ENCODE measurements at places on chromosomes 4 and X. TPM values are rescaled to one million over a fixed set of nuclear protein-coding genes. Genes with fewer than 3 reads are reported as not detected.

GRCh38 chr4:109046471-109047201, 255.8 kb downstream of the COL25A1 start:
- no peak for DNase-seq

DNA sequence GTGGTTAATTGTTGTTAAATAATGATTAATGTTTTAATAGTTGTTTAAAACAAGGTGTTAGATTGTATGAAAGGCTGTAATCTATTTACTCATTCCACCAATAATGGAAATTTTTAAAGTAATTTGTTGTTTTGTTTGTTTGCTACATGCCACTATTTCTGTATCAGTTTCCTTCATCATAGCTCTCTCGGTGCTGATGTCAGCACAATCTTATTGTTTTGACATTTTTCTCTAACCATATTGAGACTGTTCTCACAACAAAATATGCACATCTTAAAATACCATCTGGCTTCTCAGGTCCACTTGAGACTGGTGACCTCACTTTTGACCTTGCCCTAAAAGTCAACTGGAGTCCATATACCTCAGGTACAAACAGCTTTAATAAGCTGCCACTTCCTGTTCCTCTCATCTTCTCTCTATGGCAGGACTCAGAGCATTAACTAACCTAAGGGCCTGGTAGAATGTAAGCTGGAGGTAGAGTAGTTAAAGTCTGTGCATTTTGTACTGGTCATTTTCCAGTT, 1.0 kb upstream of the GUCY1B1 start:
- no peak for DNase-seq

DNA sequence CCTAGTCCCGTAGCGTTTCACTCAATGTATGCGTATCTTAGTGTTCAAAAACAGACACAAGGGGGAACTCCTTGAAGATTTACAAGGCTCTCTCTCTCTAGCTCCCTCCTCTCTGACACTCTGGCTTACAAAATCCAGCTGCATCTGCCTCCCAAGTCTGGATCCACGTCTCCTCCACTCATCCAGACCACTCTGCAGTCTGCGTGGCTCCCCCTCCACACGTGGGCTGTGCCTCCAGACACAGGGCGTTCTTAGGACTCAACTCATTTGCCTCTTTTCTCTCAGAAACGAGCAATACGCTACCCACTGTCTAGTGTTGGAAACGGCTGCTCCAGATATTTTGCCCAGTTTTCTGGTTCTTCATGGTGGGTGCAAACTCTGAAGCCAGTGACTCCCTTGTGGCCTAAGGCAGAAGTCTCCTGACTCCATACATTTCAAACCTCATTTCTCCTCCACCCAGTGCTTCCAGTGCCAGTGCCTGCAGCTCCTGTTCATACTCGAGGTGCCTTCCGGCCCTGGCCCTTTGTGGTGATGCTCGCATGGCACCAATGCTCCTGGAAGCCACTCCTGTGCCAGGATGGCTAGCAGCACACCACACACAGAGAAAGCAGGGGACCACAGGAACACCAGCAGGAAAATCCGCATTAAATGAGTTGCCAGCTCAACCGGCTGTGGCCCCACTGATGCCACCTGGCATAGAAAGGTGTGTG, 24.1 kb downstream of the NAT8L start:
- DNase-seq: no peak

- no peak for DNase-seq
Measured at GRCh38 chrX:51440365-51440764, 56.0 kb downstream of the NUDT11 start.

TEX11 gene
- not detected for total RNA-seq

GRCh38 chrX:125003746-125004446, 315.8 kb upstream of the TEX13C start:
- no peak for DNase-seq

GRCh38 chr4:162869157-162869556, 297.5 kb downstream of the NAF1 start:
- DNase-seq: no peak

GRCh38 chrX:120402369-120402768, 40.5 kb downstream of the ATP1B4 start:
- DNase-seq: no peak

MAGEA1 gene
- total RNA-seq: not detected

GRCh38 chrX:21986596-21986995, 45.5 kb upstream of the PHEX start:
- no peak for DNase-seq

AWAT2 gene
- total RNA-seq: not detected

- no peak for DNase-seq
Measured at GRCh38 chr4:88737307-88737941, 39.8 kb upstream of the NAP1L5 start.

DNA sequence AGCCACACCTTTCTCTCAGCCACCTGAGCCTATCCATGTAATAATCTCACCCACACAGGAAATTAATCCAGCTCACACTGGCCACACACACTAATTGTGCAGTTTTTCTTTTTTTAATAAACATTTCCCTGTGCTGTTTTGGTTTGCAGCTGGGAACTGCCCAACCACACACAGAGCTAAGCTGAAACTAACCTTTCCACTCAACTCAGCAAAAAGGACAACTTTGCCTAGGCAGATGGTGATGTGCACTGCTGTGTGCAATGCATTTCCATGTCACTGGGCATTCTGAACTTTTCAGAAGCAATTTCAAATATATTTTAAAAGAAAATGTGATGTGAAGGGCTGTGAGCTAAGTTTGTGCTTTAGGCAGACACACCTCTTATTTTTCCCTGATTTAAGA, 70.0 kb upstream of the TLL1 start:
- no peak for DNase-seq

- DNase-seq: no peak
Measured at GRCh38 chr4:120672076-120672475, 250.4 kb downstream of the PRDM5 start.

- DNase-seq: no peak
Measured at GRCh38 chr4:1813231-1813630, 20.1 kb downstream of the FGFR3 start.

CT45A1 gene
- not detected for total RNA-seq

TBX22 gene
- total RNA-seq: not detected

- DNase-seq: no peak
Measured at GRCh38 chr4:73617256-73617655, 3.0 kb downstream of the RASSF6 start.

DNA sequence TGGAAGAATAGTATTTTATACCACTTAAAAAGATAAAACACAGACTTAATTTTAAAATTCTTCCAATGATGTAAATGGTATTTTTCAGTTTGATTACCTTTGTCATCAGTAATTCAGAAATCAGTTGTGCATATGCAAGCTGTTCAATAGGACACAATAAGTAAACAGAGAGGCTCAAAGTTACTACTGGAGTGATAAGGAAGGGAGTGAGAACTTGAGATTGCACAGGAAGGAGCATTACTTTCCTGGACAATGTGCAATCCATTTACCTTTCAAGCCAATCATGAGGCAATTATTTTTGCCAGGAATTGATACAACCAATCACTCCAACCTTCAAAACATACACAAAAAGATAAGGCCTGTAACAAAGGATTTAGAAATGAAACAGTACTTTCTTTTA, 1024.3 kb downstream of the RAPGEF2 start:
- DNase-seq: no peak

DNA sequence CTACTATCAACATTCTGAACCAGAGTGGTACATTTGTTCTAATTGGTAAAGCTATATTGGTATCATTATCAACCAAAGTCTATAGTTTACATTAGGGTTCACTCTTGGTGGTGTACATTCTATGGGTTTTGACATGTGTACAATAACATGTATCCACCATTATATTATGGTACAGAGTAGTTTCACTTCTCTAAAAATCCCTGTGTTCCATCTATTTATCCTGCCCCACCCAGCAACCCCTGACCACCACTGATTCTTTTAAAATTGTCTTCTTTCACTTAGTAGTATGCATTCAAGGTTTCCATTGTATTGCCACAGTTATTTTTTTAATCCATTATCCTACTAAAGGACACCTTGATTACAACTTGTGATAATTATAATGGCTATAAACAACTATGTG, 15.3 kb upstream of the TMPRSS11D start:
- DNase-seq: no peak

DNA sequence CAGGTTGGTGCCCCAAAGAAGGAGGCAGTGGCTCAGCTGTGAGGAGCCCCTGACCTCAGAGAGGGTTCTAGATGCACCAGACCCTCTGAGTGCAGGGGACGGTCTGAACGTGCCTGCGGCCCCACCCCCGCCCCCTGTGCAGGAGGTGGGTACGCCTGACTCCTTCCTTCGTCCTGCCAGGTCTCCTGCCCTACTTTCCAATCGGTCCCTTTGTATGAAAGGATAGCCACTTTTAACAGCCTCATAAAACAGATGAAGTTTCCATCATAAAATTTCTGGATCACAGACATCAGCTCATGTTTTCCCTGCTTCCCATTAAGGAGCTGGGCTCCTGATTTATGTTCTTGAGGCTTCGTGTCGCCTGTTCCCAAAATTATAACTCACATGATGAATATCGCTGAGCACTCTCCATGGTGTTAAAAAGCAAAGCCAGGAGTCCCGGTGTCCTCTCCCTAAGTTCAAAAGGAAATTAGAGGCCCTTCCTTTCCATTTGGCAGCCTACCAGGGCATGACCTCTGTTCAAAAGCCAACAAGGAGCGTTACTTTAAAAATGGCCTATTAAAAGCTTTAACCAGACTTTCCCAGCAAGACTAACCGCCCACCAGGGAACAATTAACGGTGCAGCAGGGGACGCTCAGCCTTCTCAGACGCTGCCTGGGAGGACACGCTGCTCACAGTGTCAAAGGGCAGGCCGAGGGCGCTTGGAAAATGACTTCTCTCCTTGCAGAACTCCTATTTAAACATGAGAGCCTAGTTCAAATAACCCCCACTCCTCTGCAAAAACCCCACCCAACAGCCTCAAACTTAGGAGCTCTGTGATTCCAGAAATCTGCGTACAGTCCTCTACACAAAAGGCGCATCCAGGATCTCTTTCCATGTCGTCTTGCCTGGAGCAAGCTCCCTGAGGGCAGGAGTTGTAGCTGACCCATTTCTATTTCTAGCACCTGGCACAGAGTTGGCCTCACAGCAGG, 181.9 kb downstream of the AFAP1 start:
- DNase-seq: no peak

GRCh38 chr4:156321203-156321602, 367.5 kb upstream of the CTSO start:
- DNase-seq: no peak

SLC49A3 gene
- total RNA-seq: 6.9 TPM

SLC6A8 gene
- total RNA-seq: 17.3 TPM

- no peak for DNase-seq
Measured at GRCh38 chrX:102338162-102338561, 91.2 kb downstream of the NXF2 start.

- DNase-seq: peak; percentile 20
Measured at GRCh38 chr4:129144755-129145206, 48.8 kb downstream of the C4orf33 start.

DNA sequence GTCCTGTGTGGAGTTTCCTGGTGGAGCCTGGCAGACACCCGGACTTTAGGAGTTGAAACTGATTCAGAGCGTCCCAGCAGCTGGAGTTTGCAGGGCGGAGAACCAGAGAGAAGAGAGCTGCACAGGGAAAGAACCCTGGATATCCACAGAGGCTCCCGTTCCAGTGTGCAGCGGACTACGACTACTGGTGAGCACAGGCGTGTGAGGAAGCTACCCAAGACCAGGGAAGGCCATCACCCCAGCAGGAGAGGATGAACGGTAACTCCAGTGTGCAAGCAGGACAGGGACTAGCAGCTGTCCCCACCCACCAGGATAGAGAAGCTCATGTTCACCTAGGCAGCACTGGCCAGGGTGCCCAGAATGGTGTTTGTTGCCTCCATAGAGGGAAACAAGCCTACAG, 2.3 kb downstream of the LAGE3 start:
- DNase-seq: no peak

DNA sequence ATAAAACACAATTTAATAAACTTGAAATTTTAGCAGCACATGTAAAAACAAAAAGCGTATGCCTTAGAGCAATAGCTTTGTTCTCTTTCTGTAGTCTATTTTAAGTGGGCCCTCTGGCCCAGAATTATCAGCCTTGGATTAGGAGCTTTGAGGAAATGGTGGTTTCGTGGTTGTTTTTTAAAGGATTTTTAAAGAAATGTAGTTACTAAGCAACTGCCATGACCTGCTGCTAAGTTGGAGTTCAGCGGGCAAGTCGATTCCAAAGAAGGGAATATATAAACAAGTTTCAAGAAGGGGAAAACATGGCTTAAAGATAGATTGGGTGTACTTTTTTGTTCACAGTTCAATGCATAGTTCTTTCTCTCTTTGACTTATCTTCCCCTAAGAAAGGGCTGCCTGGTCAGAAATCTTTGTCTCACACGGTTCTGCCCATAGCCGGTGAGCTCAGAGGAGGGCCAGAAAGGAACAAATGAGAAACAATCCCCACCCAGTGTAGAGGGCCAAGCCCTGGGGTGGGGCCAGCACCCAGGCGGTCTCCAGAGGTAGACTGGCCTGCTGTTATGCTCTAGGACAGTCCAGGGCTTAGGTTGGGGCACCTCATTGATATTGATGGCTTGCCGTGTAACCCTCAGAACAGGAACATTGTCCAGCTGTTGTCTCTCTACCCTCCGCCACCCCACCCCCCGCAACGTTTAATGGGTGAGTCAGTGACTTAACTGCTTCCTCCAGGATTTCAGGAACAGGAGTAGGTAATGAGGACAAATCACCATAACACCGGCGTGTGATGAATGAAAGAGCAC, 32.5 kb downstream of the DLG3 start:
- peak; percentile 18 for DNase-seq

- no peak for DNase-seq
Measured at GRCh38 chr4:35250761-35251160, 993.6 kb downstream of the ARAP2 start.

GRCh38 chr4:126895988-126896570, 736.7 kb upstream of the INTU start:
- DNase-seq: no peak

LRCH2 gene
- total RNA-seq: 2.7 TPM

DNA sequence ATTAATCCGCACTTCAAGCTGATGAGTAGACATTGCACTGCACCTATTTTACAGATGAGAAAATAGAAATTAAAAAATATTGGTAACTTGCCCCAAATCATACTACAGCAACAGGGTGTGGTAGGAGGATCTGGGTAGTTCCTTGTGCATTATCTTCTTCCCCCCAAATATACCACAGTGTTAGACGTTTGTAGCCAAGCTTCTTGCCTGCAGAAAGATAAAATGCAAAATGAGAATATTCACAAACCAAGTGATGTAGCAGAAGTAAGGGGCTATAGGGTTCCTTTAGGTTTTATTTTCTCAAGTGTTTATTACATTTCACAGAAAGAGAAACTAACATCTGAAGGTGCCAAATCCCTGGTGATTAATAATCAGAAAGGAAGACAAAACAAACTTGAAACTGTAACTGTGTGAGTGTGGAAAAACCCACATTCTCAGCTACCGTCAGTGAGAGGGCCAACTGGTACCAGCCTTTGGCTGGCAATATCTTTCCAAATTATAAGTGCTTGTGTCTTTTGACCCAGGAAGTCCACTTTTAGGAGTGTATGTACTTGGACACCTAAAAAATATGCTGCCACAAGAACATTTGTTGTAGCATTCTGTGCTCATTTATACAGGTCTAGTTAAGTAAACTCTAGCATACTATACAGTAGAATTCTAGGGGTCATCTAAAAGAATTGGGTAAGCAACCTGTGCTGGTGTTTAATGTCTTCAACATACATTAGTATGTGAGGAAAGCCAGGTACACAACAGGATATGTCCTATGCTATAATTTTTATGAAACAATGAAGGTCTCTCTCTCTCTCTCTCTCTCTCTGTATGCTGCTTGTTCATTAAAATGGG, 6.7 kb upstream of the CD38 start:
- DNase-seq: no peak
